ENCODE measurements at places on chromosomes 7 and 10. TPM values are rescaled to one million over a fixed set of nuclear protein-coding genes. Genes with fewer than 3 reads are reported as not detected.

DNA sequence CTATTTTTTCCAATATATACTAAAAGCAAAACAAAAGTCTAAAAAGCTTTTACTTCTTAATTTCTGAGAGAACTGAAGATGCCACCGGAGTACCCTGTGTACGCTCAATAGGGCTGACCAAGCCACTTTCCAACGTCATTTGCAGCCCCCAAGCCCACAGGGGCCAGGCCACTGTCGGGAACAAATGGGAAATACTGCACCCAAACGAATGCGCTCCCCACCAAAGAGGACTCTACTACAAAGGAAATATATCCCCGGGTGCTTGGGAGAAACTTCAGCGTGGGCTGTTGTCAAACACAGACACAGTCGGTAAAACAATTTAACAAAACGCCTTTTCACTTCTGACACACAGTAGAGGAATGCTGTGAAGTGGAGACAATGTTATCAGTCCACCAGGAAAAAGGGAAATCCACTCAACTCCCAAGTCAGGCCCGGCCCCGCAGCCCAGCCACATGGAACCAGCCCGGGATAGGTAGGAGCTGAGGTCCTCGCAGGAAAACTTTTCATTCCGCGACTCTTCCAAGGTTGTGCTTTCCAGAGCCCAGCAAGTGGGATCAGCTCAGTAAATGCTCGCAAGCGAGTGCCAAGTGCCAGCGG, 1.4 kb downstream of the PARD3 start:
- H3K27ac ChIP-seq, result peak overlapping the region; percentile 97
- DNase-seq, result peak; percentile 61
- H3K36me3 ChIP-seq, result no peaks in the 10 kb centered on the region
- H3K4me1 ChIP-seq, result peaks cover 21% of the 10 kb centered on the region

DNA sequence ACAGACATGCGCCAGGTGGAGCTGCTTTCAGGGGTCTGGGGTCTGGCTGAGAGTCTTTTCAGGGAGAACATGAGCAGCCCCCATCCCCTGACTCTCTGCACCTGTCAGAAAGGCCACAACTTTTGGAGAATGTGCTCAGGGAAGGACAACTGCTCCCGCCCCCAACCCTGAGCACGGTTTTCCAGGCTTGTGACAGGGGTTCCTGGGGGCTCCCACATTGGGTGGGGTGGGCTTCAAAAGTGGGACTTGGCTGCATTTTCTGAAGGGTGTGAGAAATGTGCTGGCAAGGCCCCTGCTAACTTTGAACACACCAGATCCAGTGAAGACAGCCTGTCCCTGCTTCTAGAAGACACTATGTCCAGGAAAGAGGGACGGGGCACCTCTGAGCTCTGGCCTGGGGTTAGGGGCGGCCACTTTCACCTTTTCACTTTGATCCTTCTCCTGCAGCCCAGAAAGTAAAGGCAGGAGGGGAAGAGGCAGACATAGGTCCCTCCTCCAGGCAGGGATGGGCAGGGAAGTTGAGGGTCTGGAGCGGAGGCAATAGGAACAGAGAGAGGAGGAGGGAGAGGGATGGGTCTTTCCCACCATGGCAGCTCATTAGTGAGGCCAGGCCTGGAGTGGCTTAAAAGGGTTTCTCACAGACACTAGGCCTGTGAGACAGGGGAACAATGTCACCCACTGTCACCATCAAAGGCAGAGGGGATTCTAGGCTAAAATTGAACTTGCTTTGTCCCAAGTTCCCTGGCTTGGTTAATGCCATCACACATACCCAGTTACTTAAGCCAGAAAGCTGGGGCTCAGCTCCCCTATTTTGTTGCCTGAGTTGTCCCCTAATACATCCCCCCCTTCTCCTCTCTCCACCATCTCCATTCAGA, 1.5 kb downstream of the KCP start:
- no peaks in the 10 kb centered on the region for H3K27me3 ChIP-seq
- no peaks in the 10 kb centered on the region for H3K4me1 ChIP-seq
- H3K4me3 ChIP-seq, result no peak overlapping the region
- DNase-seq, result no peak
- H3K27ac ChIP-seq, result no peak overlapping the region
- H3K36me3 ChIP-seq, result no peaks in the 10 kb centered on the region

GRCh38 chr10:20195076-20195475, 378.8 kb downstream of the PLXDC2 start:
- H3K4me3 ChIP-seq, result no peak overlapping the region
- DNase-seq, result no peak
- H3K27me3 ChIP-seq, result no peaks in the 10 kb centered on the region
- H3K4me1 ChIP-seq, result no peaks in the 10 kb centered on the region
- H3K36me3 ChIP-seq, result no peaks in the 10 kb centered on the region

- peak overlapping the region; percentile 14 for H3K4me3 ChIP-seq
- H3K4me1 ChIP-seq, result peaks cover 1% of the 10 kb centered on the region
- no peaks in the 10 kb centered on the region for H3K27me3 ChIP-seq
- no peak overlapping the region for H3K27ac ChIP-seq
Measured at GRCh38 chr7:85184599-85185423, 2.0 kb downstream of the SEMA3D start.

DNA sequence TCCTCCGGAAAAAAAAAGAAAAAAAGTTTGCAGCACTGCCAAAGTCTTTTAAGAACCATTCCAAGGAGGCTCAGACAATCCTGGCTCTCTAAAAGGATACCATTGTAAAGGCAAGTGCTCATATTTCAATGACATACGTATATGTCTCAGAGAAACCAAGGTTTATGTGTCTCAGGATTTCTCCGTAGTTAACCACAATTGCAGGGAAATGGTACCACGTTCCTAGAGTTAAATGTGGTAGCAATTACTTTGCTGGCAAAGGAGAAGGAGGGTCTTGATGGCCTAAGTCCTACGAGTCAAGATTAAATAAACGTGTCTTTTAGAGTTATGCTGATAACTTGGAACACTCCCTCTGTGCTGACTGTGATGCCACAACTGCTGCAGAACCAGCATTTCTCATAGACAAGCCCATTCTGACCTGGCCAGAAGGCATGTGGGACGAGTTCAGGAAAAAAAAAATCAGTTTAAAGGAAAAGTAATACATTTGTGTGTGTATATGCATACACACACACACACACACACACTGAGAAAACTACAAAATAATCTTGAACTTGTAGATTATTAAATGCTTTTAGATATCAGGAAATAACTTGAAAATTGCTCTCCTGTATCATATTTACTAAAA, 245.9 kb downstream of the FGFR2 start:
- no peaks in the 10 kb centered on the region for H3K27me3 ChIP-seq
- no peak for DNase-seq
- no peaks in the 10 kb centered on the region for H3K36me3 ChIP-seq
- no peak overlapping the region for H3K27ac ChIP-seq
- H3K4me1 ChIP-seq, result no peaks in the 10 kb centered on the region
- H3K4me3 ChIP-seq, result no peak overlapping the region

DNA sequence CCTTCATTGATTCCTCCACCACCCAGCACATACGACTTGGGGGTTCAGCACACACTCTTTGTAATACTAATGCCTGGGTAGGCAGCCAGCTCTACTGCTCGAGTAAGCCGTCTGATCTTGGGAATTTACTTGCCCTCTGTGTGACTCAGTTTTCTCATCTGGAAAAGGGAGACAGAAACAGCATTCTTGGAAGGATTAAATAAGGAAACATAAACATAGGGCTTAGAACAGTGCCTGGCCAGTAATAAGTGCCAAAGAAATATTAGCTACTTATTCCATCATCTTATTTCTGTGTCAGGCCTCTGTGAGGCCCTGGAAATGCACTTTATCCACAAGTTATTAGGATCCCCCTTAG, 130.1 kb downstream of the TNS3 start:
- H3K27ac ChIP-seq, result no peak overlapping the region
- H3K27me3 ChIP-seq, result no peaks in the 10 kb centered on the region
- no peak overlapping the region for H3K4me3 ChIP-seq
- H3K4me1 ChIP-seq, result peaks cover 20% of the 10 kb centered on the region

DNA sequence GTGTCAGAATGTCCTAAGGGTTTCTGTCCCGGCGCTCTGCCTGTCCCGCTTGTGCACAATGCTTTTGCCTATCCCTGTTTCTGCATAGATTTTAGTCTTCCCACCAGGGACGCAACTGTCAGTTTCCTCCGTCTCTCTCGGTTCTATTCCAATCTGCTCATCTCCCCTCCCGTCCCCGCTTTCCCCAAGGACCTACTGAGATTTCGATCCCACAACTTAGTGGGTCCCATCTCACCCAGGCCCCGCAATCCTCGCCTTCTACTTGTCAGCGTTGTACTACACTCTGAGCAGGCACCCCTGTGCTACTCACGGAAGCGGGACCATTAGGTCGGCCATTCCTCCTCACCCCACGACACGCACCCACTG, 519 bp upstream of the ZNF655 start:
- no peak for DNase-seq
- H3K4me1 ChIP-seq, result peaks cover 1% of the 10 kb centered on the region
- H3K27me3 ChIP-seq, result no peaks in the 10 kb centered on the region
- no peaks in the 10 kb centered on the region for H3K36me3 ChIP-seq
- peak overlapping the region; percentile 72 for H3K4me3 ChIP-seq

DNA sequence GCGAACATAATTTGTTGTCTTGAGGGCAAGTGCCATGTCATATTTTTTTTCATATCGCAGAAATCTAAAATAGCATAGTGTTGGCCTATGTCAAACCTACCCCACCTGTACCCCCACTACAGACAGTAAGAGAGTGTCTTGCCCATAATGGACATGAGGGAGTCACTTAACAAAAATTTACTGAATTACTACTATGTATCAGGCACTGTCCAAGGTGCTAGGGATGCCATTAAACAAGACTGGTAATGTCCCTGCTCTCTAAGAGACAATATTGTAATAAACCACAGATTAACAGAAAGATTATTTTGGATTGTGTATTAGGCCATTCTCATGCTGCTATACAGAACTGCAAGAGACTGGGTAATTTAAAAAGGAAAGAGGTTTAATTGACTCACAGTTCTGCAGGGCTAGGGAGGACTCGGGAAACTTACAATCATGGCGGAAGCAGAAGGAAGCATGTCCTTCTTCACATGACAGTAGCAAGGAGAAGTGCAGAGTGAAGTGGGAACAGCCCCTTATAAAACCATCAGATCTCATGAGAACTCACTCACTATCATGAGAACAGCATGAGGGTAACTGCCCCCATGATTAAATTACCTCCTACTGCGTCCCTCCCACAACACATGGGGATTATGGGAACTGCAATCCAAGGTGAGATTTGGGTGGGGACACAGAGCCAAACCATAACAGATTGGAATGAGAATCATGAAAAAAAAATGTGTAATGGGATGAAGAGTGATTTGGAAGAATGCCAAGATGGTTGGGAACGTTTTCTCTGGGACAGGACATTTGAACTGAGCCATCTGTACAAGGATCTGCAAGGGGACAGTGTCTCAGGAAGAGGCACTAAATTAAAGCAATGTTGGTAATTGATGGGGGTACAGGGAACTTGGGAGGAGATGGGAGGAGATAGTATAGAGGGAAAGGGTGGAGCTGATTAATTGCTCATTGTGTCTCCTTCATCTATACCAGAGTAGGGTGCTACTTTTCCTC, 108.5 kb downstream of the FAM107B start:
- no peaks in the 10 kb centered on the region for H3K4me1 ChIP-seq
- no peak overlapping the region for H3K27ac ChIP-seq
- H3K4me3 ChIP-seq, result no peak overlapping the region
- no peaks in the 10 kb centered on the region for H3K27me3 ChIP-seq
- no peak for DNase-seq

DNA sequence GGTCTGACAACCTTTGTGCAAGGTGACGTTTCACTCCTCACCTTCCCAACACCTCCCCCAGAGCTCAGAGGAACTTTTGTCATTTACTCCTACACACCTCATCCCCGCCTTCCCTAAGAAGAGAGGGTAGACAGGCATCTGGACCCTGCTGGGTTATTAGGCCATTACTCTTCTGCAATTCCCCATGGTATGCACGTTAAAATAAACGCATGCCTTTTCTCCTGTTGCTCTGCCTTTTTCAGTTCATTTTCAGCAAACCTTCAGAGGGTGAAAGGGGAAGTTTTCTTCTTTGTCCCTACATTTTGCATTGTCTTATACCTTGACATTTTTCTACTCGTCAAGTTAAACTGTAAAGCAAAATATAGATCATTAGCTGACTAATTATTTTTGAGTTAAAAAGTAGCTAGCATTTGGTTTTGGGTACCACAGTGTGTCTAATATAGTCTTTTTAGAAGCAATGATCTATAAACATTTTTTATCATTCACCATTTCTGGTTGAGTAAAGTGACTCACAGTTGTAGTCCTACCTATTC, 10.5 kb upstream of the EDRF1 start:
- H3K4me3 ChIP-seq, result no peak overlapping the region
- DNase-seq, result no peak
- H3K27me3 ChIP-seq, result no peaks in the 10 kb centered on the region
- no peak overlapping the region for H3K27ac ChIP-seq
- H3K4me1 ChIP-seq, result peaks cover 2% of the 10 kb centered on the region

DNA sequence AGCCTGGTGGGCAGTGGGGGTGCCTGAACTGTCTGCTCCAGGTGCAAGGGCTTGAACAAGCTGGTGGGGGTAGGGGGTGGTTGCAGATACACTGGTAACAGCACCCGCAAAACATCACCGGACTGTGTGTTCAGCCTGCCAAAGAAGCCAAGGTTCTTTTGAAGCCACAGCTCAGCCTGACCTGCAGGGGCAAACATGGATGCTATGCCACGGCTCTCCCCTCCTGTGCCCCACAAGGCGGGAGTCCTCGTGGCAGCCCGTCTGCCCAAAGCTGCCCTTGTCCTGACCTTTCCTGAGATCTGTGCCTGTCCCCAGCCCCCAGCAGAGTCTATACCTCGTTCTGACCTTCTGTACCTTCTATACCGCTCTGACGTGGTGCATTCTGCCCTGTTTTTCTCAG, 285.7 kb downstream of the GLRX3 start:
- no peaks in the 10 kb centered on the region for H3K27me3 ChIP-seq
- H3K36me3 ChIP-seq, result no peaks in the 10 kb centered on the region
- H3K4me3 ChIP-seq, result no peak overlapping the region
- DNase-seq, result no peak
- no peaks in the 10 kb centered on the region for H3K4me1 ChIP-seq

The CYP26C1 gene
- not detected for total RNA-seq

The GIMAP4 gene
- total RNA-seq, result 18.8 TPM

The HABP2 gene
- 0.12 TPM for total RNA-seq

- H3K36me3 ChIP-seq, result no peaks in the 10 kb centered on the region
- DNase-seq, result no peak
- H3K27ac ChIP-seq, result no peak overlapping the region
- no peaks in the 10 kb centered on the region for H3K4me1 ChIP-seq
Measured at GRCh38 chr10:26464632-26465280, 26.6 kb downstream of the APBB1IP start.

The OLAH gene
- not detected for total RNA-seq

- H3K4me3 ChIP-seq, result no peak overlapping the region
- DNase-seq, result no peak
- H3K4me1 ChIP-seq, result no peaks in the 10 kb centered on the region
- H3K36me3 ChIP-seq, result no peaks in the 10 kb centered on the region
Measured at GRCh38 chr7:144027070-144027469, 21.7 kb upstream of the OR2A5 start.

The WNT2 gene
- 0.17 TPM for total RNA-seq
